ENCODE measurements at places on chromosomes 3 and 15. TPM values are rescaled to one million over a fixed set of nuclear protein-coding genes. Genes with fewer than 3 reads are reported as not detected.
A peak's percentile ranks its signal among the peaks of the same experiment; 100 is the strongest.

The SYNM gene
- total RNA-seq = 0.97 TPM

DNA sequence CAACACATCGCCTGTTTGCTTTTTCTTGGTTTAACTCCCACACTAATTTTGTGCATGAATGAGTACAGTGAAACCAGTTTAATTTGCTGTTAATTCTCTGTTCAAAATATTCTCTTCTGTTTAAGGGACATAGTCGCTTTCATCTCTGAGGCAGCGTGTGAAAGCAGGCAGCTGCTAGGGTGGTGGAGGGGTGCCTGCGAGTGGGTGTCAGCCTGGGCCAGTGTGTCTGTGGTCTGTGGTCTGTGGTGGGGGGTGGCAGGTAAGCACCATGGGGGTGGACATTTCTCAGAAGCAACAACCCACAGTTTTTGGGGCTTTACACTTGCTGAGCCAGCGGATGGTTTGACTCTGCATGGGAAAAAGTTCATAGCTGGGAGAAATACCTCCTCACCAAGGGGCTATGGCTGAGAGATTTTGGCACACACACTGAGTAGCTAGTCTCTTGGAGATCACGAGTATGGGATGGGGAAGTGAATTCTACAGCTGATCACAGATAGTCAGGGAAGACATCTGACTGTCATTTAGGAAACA lies 109.2 kb downstream of the EPHB1 start:
- no peak for DNase-seq

GRCh38 chr3:143445118-143445517 lies 325.5 kb downstream of the CHST2 start:
- no peak for DNase-seq

GRCh38 chr3:157542711-157543500 lies 39.7 kb upstream of the VEPH1 start:
- peak; percentile 72 for DNase-seq

The GOLGA6A gene
- 0.59 TPM for total RNA-seq

DNA sequence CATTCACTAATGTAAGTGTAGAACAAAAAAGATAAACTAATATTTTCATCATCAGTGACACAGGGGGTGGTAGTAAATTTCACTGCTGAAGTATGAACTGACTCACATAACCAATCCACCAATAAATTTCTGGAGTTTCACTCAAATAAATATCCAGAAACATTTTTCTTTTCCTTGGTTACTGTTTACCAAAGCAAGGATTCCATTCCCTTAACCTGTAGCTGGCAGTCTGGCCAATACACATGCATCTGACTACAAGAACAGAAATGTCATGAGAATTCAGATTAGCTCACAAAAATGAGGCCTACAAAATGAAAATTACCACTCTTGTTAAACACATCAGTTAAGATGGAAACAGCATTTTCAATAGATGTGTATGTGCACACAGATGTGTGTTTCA lies 80.3 kb downstream of the STAG1 start:
- no peak for DNase-seq

The STARD5 gene
- total RNA-seq = 7.2 TPM

The SPATA12 gene
- total RNA-seq = 0.12 TPM

- no peak for DNase-seq
These were observed 40.9 kb upstream of the HERC1 start for GRCh38 chr15:63874616-63875015.

DNA sequence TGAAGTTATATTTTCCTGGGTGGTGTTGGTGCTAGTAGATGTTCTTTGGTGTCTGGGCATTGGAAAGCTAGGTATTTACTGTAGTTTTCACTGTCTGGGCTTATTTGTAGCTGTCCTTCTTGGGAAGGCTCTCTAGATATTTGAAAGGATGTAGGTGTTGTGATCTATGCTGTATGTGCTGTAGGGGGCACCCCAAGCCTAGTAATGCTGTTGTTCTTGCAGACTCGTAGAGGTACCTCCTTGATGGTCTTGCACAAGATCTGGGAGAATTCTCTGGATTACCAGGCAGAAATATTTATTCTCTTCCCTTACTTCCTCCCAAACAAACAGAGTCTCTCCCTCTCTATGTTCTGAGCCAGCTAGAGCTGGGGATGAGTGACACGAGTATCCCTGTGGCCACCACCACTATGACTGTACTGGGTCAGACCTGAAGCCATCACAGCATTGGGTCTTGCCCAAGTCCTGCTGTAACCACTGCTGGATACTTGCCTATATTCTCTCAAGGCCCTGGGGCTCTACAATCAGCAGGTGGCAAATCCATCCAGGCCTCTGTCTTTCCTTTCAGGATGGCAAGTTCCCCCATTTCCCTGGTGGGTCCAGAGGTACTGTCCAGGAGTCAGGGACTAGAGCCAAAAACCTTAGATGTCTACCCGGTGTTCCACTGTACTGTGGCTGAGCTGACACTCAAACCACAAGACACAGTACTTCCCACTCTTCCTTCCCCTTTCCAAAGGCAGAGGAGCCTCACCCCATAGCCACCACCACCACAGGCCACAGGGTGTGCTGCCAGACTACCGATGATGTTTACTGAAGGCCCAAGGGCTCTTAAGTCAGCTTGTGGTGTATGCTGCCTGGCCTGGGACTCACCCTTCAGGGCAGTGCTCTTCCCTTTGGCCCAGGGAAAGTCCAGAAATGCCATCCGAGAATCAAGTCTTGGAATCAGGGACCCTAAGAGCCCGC lies 195.2 kb upstream of the DPPA4 start:
- DNase-seq = peak; percentile 75

DNA sequence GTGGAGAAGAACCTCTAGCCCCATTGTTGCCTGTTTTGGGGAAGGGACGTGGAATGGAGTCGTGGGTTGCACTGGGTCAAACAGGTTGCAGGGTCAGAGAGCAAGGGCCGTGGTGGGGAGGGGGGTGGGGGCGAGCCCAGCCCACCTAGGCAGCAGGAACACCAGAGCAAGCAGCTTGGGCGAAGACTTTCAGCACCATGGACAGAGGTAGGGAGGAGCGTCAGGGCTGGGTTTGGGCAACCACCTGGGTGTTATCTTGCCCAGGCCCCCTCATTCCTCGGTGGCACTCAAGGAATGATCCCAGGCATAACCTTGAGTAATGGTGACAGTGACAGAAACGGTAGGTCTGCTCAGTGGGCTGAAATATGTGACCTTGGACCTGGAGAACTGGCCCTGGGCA lies 45.9 kb upstream of the TMEM115 start:
- DNase-seq = peak; percentile 86

- DNase-seq = no peak
These were observed 157.5 kb upstream of the HES1 start for GRCh38 chr3:193978486-193978885.

GRCh38 chr3:4097801-4098200 lies 205.4 kb upstream of the SETMAR start:
- DNase-seq = no peak

DNA sequence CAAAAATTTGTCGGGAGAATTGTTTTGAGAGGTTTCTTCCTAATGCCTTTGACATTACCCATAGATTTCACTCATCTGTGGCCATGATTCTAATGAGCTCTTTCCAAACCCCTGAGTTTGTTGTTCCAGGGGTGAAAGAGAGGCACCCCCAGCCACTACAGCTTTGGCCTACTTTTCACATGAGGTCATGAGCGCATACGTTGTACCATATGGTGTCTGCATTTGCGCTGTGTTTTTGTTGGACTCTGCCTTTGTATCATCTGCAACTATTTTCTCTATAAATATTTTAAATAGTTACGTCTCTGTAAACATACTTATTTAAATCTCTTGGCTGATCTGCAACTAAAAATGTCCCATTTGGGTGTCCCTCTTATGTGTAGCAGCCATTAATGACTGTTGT lies 107.9 kb downstream of the LRTM1 start:
- DNase-seq = no peak

The ZNF106 gene
- total RNA-seq = 59.9 TPM

The WDR93 gene
- total RNA-seq = 0.51 TPM

DNA sequence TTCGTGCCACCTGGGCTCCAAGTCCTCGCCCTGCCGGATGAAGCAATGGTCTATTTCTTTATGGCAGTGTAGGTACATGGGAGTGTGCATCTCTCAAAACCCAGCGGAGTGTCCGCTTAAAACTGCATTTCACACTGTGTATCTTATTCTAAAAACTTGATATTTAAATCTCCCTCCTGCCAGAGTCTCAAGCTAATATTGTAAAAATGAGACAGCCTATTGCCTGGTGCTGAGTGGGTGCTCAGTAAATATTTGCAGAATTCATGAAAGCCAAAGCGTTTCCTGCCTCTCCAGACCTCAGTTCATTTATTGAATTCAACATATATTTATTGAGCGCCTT lies 330 bp upstream of the TBC1D2B start:
- DNase-seq = no peak

- DNase-seq = no peak
These were observed 23.7 kb downstream of the FAM98B start for GRCh38 chr15:38477637-38478036.

The SLC28A1 gene
- not detected for total RNA-seq

DNA sequence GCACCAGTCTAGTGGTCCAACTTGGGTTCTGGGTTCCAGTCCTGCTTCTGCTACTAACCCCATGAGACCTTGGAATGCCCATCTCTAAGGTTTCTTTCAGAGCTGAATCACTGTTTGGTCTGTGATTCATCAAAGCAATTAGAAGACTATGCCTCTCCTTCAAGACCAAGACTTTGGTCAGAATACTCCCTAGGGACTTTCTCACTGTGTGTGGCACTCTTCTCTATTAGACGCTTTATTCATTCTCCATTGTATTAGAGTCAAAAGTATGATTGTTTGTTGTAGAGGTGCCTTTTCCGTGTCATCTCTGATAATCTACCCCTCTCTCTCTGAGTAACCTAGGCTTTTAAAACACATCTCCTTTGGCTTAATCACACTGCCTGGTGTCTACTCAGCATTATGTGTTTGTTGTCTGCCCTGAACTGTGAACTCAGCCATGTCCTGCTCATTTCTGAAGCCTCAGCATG lies 90.5 kb downstream of the LPP start:
- DNase-seq = no peak

- DNase-seq = peak; percentile 31
These were observed 301.5 kb downstream of the PYDC2 start for GRCh38 chr3:191762323-191762960.

The SLC24A5 gene
- total RNA-seq = not detected

DNA sequence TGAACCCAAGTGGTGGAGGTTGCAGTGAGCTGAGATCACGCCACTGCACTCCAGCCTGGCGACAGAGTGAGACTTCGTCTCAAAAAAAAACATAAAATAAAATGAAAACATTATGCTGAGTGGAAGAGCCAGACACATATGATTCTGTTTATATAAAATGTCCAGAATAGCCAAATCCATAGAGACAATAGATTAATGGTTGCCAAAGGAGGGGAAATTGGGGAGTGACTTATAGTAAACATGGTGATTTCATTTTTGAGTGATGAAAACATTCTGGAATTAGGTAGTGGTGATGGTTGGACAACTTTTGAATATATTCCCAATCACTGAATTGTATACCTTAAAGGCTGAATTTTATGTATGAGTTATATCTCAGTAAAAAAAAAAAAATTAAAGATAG lies 172.0 kb upstream of the BFSP2 start:
- no peak for DNase-seq

The GXYLT2 gene
- total RNA-seq = 1.5 TPM

GRCh38 chr3:60228823-60229222 lies 1022.4 kb downstream of the FHIT start:
- DNase-seq = no peak

The IQSEC1 gene
- 8.9 TPM for total RNA-seq

The COL6A6 gene
- total RNA-seq = 0.22 TPM

DNA sequence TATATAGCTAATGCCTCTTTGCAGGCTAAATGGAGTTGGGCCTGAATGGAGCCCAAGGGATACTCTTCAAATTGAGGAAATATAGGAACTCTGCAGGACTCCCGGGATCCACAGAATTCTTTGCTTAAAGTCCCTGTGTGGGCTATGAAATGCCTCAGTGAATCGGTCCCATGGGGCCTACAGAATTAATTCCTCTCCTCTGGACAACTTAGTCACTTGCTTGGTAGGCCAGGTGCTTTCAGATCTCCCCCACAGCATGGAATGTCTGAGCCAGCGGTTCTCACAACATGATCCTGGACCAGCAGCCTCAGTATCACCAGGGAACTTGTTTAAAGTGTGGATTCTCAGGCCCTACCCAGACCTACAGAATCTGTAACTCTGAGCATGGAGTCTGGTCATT lies 15.1 kb upstream of the PRICKLE2 start:
- no peak for DNase-seq

- no peak for DNase-seq
These were observed 36.9 kb downstream of the THRB start for GRCh38 chr3:24457719-24458118.

The SNTN gene
- not detected for total RNA-seq

GRCh38 chr3:12349895-12350811 lies 61.3 kb downstream of the PPARG start:
- no peak for DNase-seq

DNA sequence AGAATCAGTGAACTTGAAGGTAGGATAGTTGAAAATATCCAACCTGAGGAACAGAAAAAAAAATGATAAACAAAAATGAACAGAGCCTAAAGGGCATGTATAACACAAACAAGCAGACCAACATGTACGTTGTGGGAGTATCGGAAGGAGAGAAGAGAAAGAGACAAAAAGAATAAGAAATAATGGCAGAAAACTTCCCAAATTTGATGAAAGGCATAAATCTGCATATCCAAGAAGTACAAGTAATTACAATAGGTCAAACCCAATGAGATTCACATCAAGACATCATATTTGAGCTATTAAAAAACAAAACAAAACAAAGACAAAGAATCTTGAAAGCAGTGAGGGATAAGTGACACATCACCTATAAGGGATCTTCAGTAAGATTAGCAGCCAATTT lies 38.1 kb upstream of the ATP13A5 start:
- DNase-seq = no peak

The SCN5A gene
- total RNA-seq = 3.9 TPM

GRCh38 chr3:15758295-15758694 lies 39.5 kb downstream of the ANKRD28 start:
- no peak for DNase-seq

GRCh38 chr15:32869776-32870175 lies 152.0 kb downstream of the GREM1 start:
- no peak for DNase-seq

GRCh38 chr3:42936157-42936981 lies 30.4 kb downstream of the ZNF662 start:
- DNase-seq = no peak

GRCh38 chr3:140334132-140334929 lies 343.5 kb upstream of the TRIM42 start:
- no peak for DNase-seq

The TTLL13 gene
- not detected for total RNA-seq

GRCh38 chr3:43081796-43082195 lies 24.1 kb downstream of the POMGNT2 start:
- no peak for DNase-seq

GRCh38 chr15:58163985-58164384 lies 25.8 kb downstream of the AQP9 start:
- DNase-seq = no peak

Measured in neural progenitor cell (in vitro differentiated cells).